ENCODE measurements at places on chromosomes 7 and 10.

- no peak for DNase-seq
These were observed 14.8 kb upstream of the FLNC start for GRCh38 chr7:128815289-128815942.

GRCh38 chr10:71088054-71088453, 124.3 kb upstream of the UNC5B start:
- no peak for DNase-seq

DNA sequence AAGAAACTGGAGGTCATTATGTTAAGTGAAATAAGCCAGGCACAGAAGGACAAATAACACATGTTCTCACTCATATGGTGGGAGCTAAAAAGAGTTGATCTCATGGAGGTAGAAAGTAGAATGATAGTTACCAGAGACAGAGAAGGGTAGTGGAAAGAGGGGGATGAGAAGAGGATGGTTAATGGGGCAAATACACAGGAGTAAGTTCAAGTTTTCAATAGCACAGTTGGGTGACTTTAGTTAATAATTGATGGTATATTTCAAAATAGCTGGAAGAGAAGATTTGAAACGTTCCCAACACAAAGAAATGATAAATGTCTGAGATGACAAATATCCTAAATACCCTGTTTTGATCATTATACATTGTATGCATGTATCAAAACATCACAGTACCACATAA, 261.8 kb downstream of the THSD7A start:
- no peak for DNase-seq

DNA sequence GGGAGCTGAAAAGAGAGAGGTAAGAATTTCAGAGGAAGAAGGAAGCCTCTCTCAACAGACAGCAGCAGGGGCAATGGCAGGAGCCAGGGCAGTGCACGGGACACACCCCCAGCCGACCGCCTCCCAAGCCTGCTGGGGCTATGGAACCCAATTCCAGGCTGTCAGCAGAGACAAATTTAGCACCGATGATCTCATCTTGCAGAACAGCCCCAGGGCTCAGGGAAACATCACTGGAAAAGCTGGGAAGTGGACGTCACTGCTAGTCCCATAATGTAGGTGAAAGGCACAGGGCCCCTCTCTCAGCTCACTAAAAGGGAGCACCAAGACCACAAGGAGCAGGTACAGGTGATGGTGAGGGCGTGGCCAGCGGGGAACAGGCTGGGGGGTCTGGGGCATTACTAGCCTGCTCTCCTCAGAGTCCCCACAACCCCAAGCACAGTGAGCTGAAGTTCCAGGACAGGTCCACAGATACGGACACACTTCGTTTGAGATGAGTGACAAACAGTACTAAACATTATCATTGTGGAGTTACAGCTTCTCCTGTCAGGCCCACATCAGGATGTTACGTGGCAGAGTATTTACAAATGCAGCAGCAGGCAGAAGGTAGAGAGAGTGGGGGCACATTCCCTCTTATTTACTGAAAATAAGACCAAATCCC, 103.7 kb downstream of the PLXNA4 start:
- no peak for DNase-seq

GRCh38 chr10:127322286-127322685, 125.9 kb upstream of the INSYN2A start:
- no peak for DNase-seq

DNA sequence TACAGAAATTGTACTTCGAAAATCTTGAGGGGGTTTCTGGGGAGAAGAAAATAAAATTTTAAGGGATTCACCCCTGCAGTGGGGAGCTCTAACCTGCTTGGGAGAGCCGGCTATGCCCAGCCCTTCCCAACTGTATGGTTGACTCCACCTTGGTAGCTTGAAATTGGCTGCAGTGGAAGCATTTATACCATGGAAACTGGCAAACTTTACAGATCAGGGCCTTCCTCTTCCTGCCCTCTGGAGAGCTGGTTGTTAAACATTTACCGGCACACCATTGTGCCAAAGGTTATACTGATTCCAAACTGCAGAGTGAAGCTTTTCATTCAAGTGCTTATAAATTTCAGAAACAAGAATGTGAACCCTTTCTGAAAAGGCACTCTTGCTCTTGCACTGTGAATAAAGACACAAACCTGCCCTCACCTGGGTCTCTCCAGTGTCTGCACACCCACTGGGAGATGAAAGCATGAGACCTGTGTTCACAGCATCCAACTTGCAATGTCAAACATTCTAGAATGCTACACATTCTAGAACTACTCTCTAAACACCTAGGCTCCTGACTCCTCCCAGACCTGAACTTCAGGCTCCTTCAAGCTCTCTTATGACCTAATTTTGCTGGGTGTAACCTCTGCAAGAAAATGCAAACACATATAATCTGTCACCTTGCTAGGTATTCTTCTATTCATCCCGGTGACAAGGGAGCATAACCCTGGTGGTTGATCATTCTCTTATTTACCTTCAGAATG, 44.7 kb downstream of the ABLIM1 start:
- no peak for DNase-seq

GRCh38 chr10:79479283-79479909, 32.9 kb upstream of the EIF5AL1 start:
- no peak for DNase-seq

DNA sequence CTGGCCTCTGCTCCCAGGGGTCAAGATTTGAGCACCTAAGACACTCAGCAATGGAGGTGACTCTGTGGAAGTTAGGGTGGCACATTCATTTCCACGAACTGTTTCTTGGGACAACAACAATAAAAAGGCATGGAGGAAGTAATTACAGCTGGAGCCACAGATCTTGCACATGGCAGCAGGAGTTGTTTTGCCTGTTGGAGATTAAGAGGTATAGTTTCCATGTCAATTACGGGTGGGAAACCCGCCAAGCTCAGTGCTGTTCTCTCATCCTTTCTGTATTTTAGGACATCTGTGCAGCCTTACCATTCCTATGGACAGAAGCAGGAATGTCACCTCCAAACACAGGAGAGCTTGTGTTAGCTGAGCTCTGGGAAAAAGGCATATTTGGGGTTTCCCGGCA, 201.2 kb downstream of the SNX10 start:
- no peak for DNase-seq

- DNase-seq, result no peak
These were observed 20.2 kb upstream of the SMC3 start for GRCh38 chr10:110547139-110547761.

GRCh38 chr7:86975914-86976313, 83.5 kb downstream of the ELAPOR2 start:
- DNase-seq, result no peak

GRCh38 chr10:42984761-42985325, 92.0 kb upstream of the RET start:
- DNase-seq, result no peak

- DNase-seq, result no peak
These were observed 10.3 kb downstream of the FAM3C start for GRCh38 chr7:121385800-121386179.

- no peak for DNase-seq
These were observed 119.4 kb downstream of the POLR1F start for GRCh38 chr7:19589446-19589845.

DNA sequence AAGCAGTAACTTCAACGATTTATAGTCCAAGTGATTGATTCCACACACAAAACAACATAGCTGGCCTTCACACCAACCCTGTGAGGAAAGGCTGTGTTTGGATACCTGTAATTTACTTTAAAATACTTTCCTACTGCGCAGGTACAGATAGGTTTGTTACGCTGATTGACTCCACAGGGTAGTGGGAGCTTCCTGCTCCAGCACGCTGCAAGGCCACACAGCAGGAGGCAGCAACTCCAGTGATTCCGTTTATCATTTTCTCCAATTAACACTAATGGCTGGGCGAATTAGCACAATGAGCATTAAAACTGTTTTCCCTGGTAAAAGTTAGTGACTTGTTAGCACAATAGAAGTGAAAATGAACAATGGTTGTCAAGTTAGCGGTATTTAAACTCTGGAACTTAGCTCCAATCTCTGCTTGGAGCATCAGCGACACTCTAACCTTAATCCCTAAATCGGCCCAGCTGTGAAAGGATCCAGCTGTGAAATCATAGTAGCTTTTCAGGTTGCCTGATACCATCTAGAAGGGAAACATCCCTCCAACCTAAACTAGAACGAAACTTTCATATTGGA, 959 bp downstream of the DCLRE1C start:
- no peak for DNase-seq

DNA sequence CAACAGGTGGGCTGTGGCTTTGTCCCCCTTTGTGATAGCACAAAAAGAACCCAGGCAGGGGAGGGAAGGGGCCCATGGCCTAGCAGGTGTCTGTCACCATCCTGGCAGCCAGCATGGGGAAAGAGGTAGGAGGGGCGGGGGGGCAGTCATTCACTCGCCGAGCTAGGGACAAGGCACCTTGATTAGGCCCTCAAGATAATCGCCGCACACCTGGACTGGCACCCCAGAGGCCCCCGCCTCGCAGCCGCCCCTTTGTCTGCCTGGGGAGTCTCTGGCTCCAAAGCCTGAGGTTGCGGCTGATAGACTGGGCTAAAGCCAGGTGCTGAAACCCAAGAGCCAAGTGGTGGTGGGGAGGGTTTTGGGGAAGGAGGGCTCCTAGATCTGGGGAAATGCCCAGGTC, 151.2 kb upstream of the PCBD1 start:
- no peak for DNase-seq

- DNase-seq, result no peak
These were observed 467.4 kb upstream of the FZD8 start for GRCh38 chr10:36109399-36110023.

DNA sequence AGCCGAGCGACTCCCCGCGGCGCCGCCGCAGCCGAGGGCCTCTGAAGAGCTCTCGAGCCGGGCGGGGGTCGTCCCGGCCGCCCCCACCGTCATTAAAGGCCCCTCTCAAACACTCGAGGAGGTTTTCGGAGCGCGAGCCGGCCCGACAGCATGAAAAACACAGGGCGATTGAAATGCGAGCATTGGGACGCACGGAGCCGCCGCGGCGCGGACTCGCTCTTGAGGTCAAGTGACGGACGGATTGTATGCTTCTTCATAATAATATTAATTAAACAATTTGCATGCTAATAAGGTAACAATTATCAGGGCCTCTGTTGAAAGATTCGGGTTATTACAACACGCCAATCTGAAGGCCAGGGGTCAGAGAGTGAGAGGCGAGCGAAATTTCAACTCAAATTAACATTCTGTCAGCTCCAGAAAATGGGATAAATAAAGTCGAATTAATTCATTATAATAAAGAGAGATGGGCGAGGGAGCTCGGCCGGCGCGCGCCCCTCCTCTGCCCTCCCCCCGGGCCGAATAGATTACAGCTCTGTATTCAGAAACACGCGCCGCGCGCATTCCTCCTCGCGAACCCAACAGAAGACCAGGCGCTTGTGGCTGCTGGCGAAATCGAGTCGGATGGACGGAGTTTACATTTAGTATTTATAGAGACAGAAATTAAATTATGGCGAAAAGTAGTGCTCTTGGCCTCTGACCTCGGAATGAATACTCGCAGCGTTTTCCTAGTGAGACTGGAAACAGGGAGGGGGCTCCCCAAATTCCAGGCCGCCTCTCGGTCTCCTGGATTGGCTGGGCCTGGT, 2.1 kb upstream of the UNCX start:
- DNase-seq, result no peak

DNA sequence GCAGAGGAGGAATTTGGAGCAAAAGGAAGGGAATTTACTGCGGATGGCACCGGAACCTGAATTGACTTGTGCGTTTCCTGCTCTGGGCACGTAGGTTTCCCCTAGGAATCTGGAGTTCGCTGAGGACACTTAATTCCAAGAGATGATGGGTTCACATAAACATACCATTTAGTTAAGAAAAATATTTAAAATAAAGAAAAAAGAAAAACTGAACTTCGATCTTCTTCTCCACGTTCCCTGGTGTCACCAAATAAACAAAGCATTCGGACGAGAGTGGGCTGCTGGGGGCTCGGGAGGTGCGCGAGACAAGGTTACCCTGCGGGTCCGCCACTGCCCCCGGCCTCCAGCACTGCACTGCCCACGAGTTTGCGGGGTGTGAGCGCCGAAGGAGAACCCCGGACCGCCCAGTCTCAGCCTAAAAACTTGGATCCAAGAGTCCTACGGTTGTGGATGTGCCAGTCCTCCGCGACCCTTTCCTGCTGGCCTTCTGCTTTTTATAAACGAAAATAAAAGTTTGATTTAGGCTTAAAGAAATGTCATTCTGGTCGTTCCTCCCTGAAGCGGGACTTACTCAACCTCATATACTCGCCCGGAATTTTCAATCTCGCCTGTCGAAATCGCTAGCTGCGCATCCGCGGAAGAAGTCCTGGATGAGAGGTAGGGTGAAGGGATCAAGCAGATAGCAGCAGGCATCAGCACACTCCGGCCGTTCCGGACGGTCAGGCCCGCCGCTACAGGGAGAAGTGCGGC, 30.3 kb downstream of the SKIDA1 start:
- DNase-seq, result no peak

- peak; percentile 5 for DNase-seq
These were observed 1.8 kb downstream of the LRCH4 start for GRCh38 chr7:100584054-100584682.

DNA sequence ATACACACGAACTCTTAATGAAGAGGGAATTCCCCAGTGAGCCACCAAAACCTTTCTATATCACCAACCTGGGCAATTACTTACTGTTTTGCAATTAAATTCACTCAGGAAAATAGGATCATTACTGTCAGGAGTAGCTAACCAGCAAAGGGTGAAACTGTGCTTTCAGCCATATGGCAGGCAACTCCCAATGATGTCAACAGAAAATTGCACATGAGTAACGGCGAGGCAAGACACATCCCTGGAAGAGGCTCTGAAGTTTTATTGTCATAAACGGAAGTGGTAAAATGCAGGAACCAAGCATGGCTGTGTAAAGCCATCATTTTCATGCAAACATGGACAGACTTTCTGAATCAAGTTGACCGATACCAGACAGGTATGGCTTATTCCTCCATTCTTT, 548.9 kb upstream of the AUTS2 start:
- no peak for DNase-seq

DNA sequence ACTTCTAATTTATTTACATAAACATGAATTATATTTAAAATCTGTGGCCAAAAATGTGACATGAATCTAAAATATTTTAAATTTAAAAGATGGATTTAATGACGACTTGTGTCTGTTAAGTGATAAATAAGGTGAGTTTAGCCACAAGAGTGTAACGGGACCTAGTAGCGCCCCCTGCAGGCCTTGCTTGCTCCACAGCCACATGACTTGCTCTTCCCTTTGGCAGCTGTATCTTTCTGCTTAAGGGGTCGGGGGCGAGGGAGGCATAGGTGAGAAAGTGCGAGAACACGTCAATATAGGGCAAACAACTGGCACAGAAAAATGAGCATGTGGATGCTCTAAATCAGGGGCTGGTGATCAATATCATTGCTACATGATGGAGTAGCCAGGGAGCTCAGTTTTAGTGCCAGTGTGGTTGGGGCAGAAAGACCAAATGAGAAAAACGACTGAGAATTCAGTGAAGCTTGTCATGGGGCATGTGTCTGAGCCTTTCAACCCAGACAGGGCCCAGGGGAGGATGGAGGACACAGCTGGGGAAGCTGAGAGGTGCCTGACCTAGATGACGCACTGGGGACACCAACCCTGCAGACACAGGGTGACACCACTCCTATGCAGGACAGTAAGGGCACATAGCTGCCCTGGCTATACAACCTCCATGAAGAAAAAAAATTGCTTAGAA, 49.8 kb downstream of the PAXIP1 start:
- peak; percentile 12 for DNase-seq

GRCh38 chr7:135320268-135320667, 86.6 kb downstream of the STRA8 start:
- peak; percentile 87 for DNase-seq

- DNase-seq, result no peak
These were observed 11.1 kb downstream of the GPR22 start for GRCh38 chr7:107480932-107481331.

- DNase-seq, result no peak
These were observed 500.0 kb downstream of the TYW1 start for GRCh38 chr7:67496589-67496988.

Data from brain microvascular endothelial cell (primary cell).